ENCODE measurements at places on chromosomes 13 and 19. TPM values are rescaled to one million over a fixed set of nuclear protein-coding genes. Genes with fewer than 3 reads are reported as not detected.

- no peak for DNase-seq
Observed at GRCh38 chr13:113840541-113841352, 23.1 kb downstream of the GAS6 start.

DNA sequence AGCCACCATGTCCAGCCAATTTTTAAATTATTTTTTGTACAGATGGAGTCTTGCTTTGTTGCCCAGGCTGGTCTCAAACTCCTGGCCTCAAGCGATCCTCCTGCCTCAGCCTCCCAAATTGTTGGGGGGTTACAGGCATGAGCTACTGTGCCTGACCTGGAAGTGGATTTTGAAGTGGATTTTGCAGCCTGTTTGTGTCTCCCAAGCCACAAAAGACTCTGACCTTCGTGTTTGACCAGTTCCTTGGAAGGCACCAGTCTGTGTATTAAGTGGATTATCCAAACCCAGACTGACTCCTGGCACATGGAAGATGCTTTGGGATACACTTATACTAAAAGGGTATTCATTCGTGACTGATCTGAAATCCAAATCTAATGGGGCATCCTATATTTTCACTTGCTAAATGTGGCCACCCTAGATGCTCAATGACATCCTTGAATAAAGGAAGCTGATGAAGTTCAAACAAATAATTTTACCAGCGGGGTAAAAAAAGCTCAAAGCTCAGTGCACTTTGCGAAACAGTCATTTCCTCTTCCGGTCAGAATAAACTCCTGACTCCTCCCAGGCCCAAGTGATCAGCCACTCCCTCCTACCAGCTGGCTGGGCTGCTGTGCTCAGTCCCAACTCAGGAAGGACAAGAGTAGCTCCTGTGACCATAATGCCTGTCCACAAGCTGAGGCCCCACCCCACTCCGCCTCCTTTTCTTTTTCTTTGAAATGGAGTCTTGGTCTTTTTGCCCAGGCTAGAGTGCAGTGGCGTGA, 32.6 kb upstream of the GATAD2A start:
- DNase-seq, result peak; percentile 72

DNA sequence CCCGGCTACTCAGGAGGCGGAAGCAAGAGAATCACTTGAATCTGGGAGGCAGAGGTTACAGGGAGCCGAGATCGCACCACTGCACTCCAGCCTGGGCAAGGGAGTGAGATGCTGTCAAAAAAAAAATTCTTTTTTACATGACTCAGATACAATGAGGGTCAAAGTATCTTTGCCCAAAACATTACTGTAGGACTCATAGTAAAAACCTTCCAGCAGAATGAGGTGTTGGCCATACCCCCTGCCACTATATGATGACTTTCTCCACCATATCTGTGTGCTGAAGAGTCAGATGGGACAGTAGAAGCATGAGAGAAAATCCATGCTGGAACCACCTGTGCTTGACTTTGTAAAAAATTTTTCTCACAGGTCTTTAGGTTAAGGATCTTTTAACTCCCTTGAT, 86.7 kb downstream of the COL4A2 start:
- DNase-seq, result no peak

GRCh38 chr13:97856304-97856675, 97.2 kb upstream of the IPO5 start:
- DNase-seq, result no peak

- DNase-seq, result no peak
Observed at GRCh38 chr13:107585469-107586180, 629.7 kb downstream of the LIG4 start.

DNA sequence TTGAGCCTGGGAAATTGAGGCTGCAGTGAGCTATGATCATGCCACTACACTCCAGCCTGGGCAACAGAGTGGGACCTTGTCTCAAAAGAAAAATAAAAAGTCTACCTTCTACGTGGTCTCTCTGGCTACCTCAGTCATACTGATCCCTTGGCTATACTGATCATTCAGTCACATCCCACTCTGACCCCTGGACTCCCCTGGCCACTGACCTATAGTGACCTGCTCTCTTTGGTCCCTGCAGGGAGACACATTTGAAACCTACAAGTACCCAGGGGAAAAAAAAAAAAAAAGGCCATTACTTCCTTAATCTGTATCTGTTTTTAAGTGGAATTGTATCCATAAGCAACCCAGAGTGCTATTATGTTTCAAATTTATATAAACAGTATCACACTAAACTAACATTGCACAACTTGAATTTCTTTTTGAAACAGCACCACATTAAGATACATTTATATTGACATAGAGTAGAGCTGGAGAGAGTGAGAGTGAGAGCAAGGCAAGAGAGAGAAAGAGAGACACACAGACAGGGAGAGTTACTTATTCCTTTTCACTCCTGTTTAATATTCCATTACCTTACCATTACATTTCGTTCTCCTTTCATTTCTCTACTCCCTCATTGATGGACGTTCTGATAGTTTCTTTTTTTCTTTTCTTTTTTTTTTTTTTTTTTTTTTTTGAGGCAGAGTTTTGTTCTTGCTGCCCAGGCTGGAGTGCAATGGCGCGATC, 23.7 kb upstream of the CERS4 start:
- no peak for DNase-seq

ZNF556 gene
- not detected for total RNA-seq

LILRB3 gene
- total RNA-seq, result not detected

TMC4 gene
- 12.2 TPM for total RNA-seq

CACNG7 gene
- total RNA-seq, result 22.1 TPM

GRCh38 chr13:88617176-88617575, 946.0 kb downstream of the SLITRK5 start:
- no peak for DNase-seq

DNA sequence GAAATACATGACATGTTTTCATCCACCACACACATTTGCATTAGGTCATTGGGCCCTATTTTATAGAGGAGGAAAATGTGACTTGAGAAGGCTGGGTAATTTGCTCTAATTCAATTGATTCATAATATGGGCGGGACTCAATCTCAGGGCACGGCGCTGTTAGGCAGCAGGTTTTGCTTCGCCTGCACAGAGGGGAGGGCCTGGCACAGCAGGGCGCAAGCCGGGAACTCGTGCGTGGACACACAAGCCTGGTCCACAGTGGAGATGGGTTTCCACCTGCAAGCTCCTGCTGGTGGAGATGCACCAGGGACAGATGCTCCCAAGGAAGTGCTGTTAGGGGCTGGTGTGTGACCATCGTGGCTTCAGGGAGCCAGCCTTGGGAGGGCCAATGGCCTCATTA, 58.4 kb upstream of the MTIF3 start:
- DNase-seq, result no peak

DNA sequence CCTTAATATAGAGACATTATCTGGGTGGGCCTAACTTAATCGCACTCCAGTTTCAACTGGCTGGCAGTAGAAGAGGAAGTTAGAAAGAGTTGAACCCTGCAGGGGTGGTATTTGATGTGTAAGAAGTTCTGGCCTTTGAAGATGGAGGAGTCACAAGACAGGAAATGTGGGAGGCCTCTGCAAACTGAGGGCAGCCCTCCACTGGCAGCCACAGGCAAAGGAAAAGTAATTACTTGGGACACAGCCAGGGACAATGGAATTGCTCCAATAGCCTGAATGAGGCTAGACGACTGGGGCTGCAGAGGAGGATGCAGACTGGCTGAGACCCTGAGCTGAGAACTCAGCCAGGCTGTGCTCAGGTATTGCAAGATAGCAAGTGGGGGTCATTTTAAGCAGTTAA, 703.3 kb upstream of the ARGLU1 start:
- peak; percentile 71 for DNase-seq

DNA sequence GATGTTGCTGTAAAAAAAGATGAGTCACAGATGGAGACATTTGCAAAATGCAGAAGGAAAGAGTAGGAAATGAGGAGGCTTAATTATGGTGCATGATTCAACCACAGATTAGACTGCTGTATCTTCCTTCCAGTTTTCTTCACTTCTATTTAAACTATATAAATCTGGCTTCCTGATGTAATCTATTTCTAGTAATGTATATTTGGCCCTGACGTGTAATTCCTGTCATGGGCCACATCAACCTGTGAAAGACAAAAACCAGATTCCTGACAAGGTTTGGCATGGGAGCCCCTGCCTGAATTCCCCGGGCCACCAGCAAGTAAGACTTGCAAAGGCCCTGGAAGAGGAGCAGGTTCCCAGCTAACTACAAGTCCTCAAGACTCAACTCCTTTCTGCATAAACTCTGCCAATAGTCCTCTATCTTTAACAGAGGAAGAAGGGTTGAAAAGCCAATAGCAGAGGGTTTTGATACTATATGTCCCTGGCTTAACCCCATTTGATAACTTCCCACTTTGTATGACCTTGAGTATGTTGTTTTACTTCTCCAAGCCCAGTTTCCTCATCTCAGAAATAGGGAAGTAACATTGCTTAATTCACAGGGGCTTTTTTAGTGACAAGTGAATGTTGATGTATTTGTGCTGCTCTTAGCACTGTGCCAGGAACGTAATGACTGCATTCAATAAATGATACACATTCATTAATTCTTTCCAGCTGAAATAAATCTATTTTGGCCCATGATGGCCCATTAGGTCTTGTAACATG, 172.7 kb downstream of the SPRY2 start:
- DNase-seq, result no peak

GRCh38 chr19:2140138-2140569, 11.2 kb downstream of the AP3D1 start:
- no peak for DNase-seq

DNA sequence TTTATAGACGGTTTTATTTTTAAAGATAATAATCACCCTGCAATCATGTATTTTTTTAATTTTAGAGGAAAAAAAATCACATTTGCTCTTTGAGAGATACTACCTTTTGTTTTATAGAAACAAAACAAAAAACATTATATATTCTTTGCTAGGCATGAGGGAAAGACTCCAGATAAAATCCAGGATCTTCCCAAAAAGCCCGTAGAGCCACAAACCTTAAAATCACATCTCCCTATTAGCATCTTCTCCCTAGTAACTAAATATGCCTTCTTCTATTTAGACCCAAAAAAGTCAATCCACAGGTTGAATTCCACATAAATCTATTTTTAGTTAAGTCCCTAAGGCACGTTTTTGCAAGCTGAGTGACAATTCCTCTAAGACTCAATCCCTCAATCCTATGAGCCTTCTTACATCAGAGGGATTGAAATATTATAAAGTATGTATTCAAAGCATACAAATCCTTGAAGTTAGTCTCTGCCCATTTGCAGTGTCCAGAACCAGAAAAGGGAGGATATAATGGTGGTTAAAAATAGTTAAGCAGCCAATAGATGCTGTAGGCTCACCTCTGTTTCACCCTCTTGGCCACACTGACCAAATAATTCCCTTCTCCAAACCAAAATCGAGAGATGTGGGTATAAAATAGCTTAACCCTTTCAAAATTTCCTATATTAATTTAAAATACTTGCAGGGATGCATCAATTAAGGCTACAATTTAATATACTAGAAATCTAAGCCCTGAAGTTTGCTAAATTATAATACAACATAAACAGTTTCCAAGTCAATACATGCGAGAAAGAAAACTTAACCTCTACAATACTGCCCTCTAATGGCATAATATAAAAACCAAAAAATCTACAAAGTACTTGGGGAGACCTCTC, 64.0 kb downstream of the SERP2 start:
- DNase-seq, result no peak

DNA sequence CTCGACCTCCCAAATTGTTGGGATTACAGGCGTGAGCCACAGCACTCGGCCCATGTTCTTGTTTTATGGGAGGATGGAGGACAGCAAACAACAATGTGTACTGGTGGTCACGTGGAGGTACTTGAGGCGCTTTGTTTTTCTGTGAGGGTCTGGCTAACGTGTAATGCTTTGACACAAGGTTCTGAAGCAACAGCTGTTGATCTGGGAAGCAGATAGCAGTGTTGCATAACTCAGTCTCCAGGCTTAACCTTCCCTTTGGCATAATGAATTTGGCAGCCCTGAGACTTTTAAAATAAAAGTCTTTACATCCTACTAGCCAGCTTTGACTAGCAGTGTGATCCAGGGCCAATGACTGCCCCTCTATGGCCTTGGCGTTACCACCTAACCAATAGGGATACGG, 6.9 kb upstream of the ZNF580 start:
- DNase-seq, result no peak

DNA sequence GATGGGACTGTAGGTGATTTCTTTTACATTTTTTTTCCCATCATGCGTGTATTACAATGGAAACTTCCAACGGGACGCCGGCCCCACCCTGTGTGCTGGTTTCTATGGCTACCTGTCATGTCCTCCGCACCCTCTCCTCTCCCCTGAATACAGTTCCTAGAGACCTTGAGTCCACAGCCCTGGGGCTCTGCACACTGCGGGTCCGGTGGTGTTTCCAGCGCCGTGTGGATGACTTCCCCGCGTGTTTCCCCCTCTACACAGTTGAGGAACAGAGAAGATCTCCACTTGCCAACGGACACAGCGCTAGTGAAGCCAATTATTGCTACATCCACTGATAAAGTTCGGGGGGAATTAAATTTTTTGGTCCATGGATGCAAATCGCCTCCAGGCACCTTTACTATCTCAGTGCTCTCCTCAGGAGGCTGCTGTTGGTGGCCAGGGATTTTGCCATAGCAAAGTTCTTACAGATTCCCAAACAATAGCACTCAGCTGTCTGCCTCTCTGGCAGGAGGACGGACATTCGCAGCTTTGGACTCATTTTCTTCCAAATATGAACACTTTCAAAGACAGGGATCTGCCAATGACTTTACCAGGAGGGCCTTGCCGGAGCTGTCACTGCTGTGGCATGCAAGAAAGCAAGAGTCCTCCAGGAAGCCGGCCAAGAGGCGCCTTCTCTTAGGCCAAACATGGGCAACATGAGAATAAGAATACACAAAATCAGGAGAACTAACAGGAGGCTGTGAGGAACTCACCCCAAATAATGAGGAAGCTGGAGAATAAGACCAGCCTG, 39.3 kb upstream of the GAS6 start:
- no peak for DNase-seq

- no peak for DNase-seq
Observed at GRCh38 chr13:37769545-37769944, 100.0 kb downstream of the TRPC4 start.

- DNase-seq, result no peak
Observed at GRCh38 chr13:86174622-86175021, 375.4 kb upstream of the SLITRK6 start.

DNA sequence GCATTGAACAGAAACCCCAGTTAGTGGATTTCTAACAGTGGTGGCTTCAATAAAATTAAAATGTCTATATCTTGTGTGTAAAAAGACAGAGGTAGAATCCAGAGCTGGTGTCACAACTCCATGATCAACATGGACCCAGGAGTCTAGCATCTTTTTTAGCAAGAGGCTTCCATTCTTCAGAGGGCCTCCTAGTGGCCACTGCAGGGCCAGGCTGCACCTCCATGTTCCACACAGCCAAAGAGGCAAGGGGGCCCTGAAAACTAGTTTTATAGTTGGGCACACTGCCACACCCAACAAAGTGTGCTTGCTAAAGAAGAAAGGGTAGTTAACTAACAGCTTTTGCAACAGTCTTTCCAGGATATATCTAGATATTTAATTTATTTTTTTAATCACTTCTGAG, 12.9 kb downstream of the N4BP2L1 start:
- peak; percentile 65 for DNase-seq

- DNase-seq, result no peak
Observed at GRCh38 chr19:4342314-4342614, 1.1 kb upstream of the MPND start.
